ENCODE measurements at places on chromosomes 12 and 14.

- no peak for DNase-seq
These were observed 25.7 kb downstream of the TSHR start for GRCh38 chr14:80981156-80981555.

DNA sequence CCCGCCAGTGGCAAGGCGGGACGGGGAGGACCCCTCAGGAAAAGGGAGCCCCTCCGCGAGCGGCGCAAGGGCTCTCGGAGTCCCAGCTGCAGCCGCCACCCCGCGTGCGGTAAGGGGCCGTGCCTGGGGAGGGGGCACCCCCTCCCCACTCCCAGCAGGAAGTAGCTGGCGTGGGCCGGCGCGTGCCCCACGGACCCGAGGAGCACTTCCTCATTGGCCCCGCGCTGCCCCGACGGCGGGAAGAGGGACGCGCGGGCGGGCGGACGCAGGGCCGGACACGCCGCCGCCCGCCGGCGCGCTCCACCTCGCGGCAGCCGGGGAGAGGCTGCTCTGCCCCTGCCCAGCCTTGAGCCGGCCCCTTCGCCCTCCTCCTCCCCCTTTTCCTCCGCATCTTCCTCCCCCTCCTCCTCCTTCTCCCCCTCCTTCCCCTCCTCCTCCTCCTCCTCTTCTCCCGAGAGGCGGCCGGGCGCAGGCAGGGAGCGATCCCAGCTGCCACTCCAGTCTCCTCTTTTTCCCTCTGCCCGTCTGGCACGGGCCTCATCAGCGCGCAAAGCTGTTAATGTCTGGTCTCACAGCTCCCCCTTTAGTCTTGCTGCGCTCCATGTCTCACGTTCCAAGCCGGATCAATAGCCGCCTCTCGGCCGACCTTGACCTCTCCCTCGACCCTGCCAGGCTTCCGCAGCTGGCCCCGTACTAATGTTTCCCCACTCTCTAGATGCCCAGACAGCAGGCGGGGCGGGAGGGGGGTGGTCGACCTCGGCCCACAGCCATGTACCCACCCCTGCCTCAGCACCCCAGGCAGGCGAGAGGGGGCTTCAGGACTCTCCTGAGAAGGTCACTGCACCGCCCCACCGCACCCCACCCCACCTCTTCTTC is 2.6 kb upstream of the BCL11B start:
- no peak for DNase-seq

- peak; percentile 52 for DNase-seq
These were observed 11.9 kb upstream of the CIPC start for GRCh38 chr14:77086017-77086727.

DNA sequence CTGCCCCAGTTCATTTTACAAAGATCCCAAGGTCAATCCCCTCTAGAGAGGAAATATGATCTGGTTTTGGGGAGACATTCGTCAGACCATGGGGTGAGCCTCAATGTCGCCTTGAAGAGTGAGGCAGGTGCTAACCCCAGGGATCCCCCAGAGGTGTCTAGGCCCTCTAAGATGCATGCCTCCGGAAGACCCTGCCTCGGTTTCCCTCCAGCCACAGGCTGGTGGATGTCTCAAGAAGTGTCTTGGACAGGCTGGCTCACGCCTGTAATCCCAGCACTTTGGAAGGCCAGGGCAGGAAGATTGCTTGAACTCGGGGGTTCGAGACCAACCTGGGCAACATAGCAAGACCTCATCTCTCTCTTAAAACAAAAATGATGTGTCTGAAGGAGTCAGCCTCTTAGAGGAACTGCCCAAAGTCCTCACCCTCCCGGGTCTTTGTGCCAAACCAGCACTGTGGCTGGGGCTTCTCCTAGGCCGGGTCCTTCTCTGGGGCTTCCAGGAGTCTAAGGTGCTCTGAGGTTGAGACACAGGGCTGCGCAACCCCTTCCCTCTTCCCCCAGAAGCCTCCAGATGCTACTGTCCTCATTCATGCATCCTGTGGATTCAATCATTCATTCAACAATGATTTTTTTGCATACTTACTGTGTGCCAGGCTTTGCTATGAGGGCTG is 24.7 kb upstream of the BEGAIN start:
- no peak for DNase-seq

GRCh38 chr14:72608391-72609204 is 285.3 kb downstream of the DPF3 start:
- no peak for DNase-seq

Measured in T-helper 2 cell (primary cell).